Activated CD8-positive, alpha-beta memory T cell treated with anti-CD3 and anti-CD28 coated beads, Interleukin-2, amount 10 ng/mL, durations not matched to agents 7 days and 5 days (primary cell): ENCODE measurements at places on chromosomes 4 and X. TPM values are rescaled to one million over a fixed set of nuclear protein-coding genes. Genes with fewer than 3 reads are reported as not detected.

DNA sequence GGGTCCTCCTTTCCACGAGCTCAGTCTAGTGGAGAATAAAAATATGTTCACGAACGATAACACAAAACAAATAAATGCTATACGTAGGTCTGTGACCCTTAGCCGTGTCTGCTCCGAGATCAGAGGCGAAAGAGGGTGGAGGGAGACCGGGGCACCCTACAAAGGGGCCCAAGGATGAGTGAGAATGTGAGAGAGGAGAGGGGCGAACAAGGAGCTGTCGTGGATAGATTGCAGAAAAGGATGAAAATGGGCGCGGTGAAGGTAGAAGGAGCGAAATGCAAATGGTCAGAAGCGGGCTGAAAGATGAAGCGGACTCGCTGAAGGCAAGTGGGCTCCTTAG is 6.2 kb upstream of the ZBTB33 start:
- peak overlapping the region; percentile 94 for H3K4me3 ChIP-seq
- H3K36me3 ChIP-seq: no peaks in the 10 kb centered on the region
- H3K27me3 ChIP-seq: no peaks in the 10 kb centered on the region
- peak overlapping the region; percentile 86 for H3K27ac ChIP-seq

DNA sequence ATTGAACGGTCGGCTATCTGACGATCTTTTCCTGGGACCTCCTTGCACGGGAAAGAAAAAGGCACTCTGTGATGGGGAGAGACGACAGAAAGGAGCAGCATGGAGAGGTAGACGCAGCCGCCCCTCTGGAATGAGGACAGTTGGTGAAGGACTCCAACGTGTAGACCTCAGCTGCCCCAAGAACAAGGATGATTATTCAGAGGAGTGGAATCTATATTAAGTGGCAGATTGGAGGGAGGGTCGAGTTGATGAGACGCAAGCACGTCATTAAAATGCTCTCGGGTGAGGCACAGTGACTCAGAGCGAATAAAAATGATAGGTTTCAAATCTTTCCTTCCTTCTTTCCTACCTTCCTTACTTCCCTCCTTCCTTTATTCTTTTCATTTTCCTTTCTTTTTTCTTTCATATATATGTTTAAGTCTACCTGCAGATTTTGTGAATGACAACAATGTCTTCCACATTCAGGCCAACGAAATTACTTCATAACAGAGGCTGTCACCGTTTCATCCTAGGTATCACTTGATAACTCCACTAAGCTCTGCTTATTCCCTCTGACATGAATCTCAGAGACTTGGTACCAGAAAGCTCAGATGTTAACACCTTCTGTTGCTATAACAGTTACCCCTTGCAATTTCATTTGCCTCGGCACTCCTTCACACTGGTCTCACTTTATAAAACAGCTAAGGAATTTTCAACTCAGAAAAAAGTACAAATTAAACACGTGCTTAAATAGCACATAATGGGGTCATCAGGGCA is 110.0 kb upstream of the PPARGC1A start:
- no peak overlapping the region for H3K27ac ChIP-seq
- no peak overlapping the region for H3K4me3 ChIP-seq
- H3K27me3 ChIP-seq: no peaks in the 10 kb centered on the region
- no peaks in the 10 kb centered on the region for H3K36me3 ChIP-seq
- H3K4me1 ChIP-seq: no peaks in the 10 kb centered on the region

- H3K4me3 ChIP-seq: no peak overlapping the region
- H3K27ac ChIP-seq: no peak overlapping the region
- DNase-seq: no peak
- no peaks in the 10 kb centered on the region for H3K36me3 ChIP-seq
- H3K4me1 ChIP-seq: no peaks in the 10 kb centered on the region
Observed at GRCh38 chr4:16437836-16438235, 211.6 kb upstream of the TAPT1 start.

The RAB39B gene
- total RNA-seq: 9.4 TPM

The LDOC1 gene
- 1.3 TPM for total RNA-seq

The AR gene
- not detected for total RNA-seq

DNA sequence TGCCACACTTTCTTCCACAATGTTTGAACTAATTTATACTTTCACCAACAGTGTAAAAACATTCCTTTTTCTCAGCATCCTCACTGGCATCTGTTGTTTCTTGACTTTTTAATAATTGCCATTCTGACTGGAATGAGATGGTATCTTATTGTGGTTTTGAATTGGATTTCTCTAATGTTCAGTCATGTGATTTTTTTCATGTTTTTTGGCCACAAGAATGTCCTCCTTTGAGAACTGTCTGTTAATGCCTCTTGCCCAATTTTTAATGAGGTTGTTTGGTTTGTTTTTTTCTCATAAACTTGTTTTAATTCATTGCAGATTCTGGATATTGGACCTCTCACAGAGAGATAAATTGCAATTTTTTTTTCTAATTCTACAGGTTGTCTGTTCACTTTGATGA is 1195.2 kb downstream of the TECRL start:
- no peak for DNase-seq
- H3K36me3 ChIP-seq: no peaks in the 10 kb centered on the region
- H3K27ac ChIP-seq: no peak overlapping the region
- no peaks in the 10 kb centered on the region for H3K4me1 ChIP-seq
- no peaks in the 10 kb centered on the region for H3K27me3 ChIP-seq
